DND-41 (cell line): ENCODE measurements at places on chromosomes 13 and 19.
A peak's percentile ranks its signal among the peaks of the same experiment; 100 is the strongest.

DNA sequence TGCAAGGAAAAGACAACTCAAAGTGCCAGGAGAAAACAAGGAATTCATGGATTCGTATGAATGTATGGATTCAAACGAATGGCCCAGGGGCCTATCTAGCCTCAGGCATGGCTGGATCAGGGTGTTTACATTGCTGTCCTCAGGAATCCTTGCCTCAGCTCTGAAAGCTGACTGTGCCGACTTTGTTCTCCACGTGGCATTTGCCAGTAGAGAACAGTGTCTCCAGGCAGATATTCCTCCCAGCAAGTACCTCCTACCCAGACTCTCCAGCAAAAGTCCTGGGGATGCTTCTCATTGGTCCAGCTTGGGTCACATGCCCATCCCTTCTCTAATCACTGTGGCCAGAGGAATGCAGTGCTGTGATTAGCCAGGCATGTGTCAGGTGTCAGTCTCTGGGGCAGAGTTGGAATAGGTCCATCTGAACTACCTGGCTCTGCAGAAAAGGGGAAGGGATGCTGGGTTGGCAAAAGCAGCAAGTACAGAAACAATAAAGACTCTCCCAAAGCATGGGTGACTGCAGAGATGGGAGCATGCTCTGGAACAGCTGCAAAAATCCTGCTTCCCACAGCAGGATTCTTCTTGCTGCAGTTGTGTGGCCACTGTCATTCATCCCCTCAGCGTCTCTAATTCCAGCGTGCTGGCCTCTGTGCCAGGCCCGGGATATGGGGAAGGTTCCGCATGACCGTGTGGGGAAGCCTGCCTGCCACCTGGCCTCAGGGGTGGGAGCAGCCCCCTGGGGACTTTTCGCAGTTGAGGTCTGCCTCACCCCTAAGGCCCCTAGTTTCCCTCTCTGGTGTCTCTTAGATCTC lies 30.0 kb downstream of the CCNE1 start:
- DNase-seq, result no peak
- no peaks in the 10 kb centered on the region for H3K36me3 ChIP-seq
- peaks cover 19% of the 10 kb centered on the region for H3K4me1 ChIP-seq
- no peak overlapping the region for H3K4me3 ChIP-seq
- H3K27ac ChIP-seq, result no peak overlapping the region
- peaks cover 3% of the 10 kb centered on the region for H3K27me3 ChIP-seq

DNA sequence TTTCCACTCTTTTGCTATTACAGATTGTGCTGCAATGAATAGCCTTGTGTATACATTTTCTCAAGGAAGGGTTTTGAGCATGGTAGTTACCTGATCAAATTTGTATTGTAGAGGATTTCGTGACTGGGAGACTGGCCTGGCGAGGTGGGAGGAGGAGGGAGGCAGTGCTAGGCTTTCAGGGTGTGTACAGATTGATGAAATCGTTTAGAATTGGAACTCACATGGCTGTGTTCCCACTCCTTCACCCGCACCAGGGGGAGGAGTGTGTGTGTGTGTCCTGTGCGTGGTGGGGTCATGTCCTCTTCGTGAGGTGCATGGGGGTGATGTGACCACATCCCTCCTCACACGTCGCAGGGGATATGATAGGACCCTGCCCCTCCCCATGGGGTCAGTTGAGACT lies 8.3 kb downstream of the PGLYRP1 start:
- no peaks in the 10 kb centered on the region for H3K27me3 ChIP-seq
- peaks cover 30% of the 10 kb centered on the region for H3K36me3 ChIP-seq
- no peak overlapping the region for H3K4me3 ChIP-seq
- no peaks in the 10 kb centered on the region for H3K4me1 ChIP-seq

- peaks cover 32% of the 10 kb centered on the region for H3K36me3 ChIP-seq
- peak overlapping the region; percentile 58 for H3K4me3 ChIP-seq
- peak overlapping the region; percentile 97 for H3K27ac ChIP-seq
- H3K27me3 ChIP-seq, result no peaks in the 10 kb centered on the region
These were observed 600 bp upstream of the HMGB1 start for GRCh38 chr13:30466358-30466714.

- no peaks in the 10 kb centered on the region for H3K4me1 ChIP-seq
- H3K27ac ChIP-seq, result no peak overlapping the region
- H3K36me3 ChIP-seq, result peaks cover 96% of the 10 kb centered on the region
- H3K4me3 ChIP-seq, result no peak overlapping the region
- no peaks in the 10 kb centered on the region for H3K27me3 ChIP-seq
These were observed 15.2 kb downstream of the EPN1 start for GRCh38 chr19:55690109-55690768.

DNA sequence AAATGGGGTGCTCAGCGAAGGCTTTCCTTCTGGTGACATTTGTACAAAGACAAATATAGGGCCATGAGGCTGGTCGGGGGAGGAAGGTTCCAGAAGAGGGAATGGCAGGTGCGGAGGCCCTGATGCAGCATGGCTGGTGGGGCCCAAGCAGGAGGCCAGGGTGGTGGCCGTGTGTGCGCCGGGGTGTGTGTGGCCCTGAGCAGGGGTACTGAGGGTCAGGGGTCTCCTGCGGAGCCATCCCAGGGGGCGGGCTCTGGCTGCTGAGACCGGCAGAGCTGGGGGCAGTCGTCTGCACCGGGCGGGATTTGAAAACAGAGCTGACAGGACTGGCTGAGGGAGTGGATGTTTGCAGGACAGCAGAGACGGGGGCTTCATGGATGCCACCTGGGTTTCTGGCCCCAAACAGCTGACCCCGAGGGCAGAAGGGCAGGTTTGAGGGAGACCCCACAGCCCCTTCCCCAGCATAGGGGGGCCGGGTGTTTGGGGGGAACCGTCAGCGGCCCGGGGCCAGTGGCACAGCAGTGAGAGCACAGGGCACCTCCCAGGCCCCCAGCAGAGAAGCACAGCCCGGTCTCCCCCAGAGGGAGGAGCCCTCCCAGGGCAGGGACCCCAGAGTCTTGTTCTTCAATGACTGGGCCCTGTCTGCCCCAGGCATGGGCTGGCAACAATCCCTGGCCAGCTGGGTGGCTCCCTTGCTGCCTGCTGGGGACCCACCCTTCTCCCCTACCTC lies 11.4 kb downstream of the PIAS4 start:
- peaks cover 84% of the 10 kb centered on the region for H3K36me3 ChIP-seq
- no peak overlapping the region for H3K27ac ChIP-seq
- no peak overlapping the region for H3K4me3 ChIP-seq
- H3K4me1 ChIP-seq, result no peaks in the 10 kb centered on the region
- DNase-seq, result no peak

GRCh38 chr13:50130123-50130946 lies 115.1 kb downstream of the KCNRG start:
- H3K27me3 ChIP-seq, result no peaks in the 10 kb centered on the region
- H3K27ac ChIP-seq, result no peak overlapping the region
- no peak overlapping the region for H3K4me3 ChIP-seq
- H3K36me3 ChIP-seq, result no peaks in the 10 kb centered on the region

DNA sequence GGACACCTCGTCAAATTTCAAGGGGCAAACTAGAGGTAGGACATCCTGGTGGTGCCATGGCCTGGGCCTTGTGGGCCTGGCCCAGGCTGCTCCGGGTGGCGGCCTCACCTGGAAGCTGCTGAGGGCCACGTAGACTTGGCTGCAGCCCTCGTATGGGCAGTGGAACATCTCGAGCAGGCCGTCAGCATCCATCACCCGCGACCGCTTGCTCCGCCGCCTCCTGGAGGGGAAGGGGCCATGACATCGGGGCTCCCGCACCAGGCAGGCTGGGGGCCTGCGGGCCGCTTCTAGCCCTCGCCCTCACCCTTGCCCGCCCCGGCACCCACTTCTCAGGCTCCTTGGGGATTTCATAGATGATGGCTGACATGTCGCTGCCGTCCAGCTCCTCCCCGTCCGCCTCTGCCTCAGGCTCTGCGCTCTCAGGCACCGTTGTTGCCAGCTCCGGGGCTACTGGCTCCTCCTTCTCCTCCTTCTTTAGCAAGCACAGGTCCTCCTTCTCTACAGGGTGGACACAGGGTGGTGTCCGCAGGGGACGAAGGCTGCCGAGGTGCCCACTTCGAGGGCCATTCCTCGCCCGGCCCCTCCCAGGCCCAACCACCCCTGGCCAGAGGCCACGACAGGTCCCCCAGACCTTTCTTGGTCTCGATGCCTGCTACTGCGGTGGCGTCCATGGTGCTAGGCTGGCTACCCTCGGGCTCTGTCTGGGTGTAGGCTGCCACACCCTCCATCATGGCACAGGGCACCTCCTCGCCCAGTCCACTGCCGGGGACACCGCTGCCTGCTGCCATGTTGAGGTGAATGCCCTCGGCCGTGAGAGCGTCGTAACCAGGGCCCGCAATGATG lies 6.0 kb upstream of the ELAVL3 start:
- no peak overlapping the region for H3K27ac ChIP-seq
- H3K4me1 ChIP-seq, result no peaks in the 10 kb centered on the region
- no peaks in the 10 kb centered on the region for H3K27me3 ChIP-seq
- peaks cover 29% of the 10 kb centered on the region for H3K36me3 ChIP-seq
- DNase-seq, result no peak
- H3K4me3 ChIP-seq, result no peak overlapping the region

GRCh38 chr19:2168619-2169424 lies 5.1 kb downstream of the DOT1L start:
- peaks cover 46% of the 10 kb centered on the region for H3K36me3 ChIP-seq
- peaks cover 25% of the 10 kb centered on the region for H3K4me1 ChIP-seq
- H3K27ac ChIP-seq, result no peak overlapping the region
- DNase-seq, result no peak
